ENCODE measurements at places on chromosomes 12 and 14. TPM values are rescaled to one million over a fixed set of nuclear protein-coding genes. Genes with fewer than 3 reads are reported as not detected.

GSG1 gene
- not detected for total RNA-seq

ZNF605 gene
- total RNA-seq = 11.0 TPM

TAMALIN gene
- 87.5 TPM for total RNA-seq

CLEC9A gene
- not detected for total RNA-seq

All from endothelial cell of umbilical vein (primary cell).